Lung microvascular endothelial cell (primary cell): ENCODE measurements at places on chromosomes 3 and 15. TPM values are rescaled to one million over a fixed set of nuclear protein-coding genes. Genes with fewer than 3 reads are reported as not detected.

The POLQ gene
- 0.99 and 2.4 TPM in 2 replicates for total RNA-seq

DNA sequence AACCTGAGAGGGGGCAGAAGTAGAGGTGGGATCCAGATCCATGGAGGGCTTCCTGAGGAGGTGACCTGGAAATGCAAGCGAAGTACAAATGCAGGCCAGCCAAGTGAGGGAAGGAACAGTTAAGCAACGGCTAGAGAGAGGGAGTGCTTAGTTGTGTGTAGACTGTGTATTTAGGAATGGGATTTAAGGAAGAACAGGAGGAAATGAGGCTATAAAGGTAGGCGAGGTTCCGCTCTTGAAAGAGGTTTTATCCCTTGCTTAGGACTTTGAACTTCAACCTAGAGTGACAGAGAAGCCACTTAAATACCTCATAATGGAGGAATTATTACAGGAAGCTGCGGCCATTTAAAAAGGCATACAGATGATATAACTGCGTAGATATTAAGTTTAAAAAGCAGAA, 295.1 kb downstream of the THSD4 start:
- DNase-seq: no peak

DNA sequence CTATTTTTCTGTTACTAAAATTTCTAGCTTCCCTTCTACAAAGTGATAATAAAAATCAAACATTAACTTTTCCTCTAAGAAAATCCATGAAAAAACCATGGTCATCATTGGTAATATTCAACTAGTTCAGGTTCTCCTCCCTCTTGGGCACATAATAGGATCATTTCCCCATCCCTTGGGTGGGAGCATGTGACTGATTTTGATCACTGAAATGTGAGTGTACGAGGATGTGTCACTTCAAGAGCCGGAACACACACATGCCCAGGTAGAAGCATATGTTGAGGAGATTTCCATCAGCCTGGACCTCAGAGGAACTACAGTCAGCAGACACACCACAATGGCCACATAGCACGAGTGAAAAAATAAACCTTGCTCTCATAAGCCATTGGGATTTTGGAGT, 36.1 kb downstream of the AP3S2 start:
- no peak for DNase-seq

- peak; percentile 51 for DNase-seq
Observed at GRCh38 chr3:71468311-71469137, 115.0 kb downstream of the FOXP1 start.
